ENCODE measurements at places on chromosomes 7 and 10.
A peak's percentile ranks its signal among the peaks of the same experiment; 100 is the strongest.

DNA sequence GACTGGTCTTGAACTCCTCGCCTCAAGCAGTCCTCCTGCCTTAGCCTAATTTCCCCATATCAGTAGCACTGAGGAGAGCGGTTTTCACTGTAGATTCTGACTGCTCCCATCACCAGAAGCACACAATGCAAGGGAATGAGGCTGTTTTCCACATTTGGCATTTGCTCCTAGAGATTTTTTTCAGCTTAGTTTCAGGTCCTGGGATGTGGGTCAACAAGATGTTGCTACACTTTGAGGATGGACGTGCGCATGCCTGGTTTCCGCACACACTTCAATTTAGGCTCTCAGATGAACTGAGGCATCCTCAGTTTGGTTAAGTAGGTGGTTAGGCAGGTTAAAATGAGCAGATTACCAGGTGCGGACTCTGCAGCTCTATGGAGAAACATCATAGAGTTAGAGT lies 287.1 kb upstream of the LYZL1 start:
- no peak for DNase-seq

- no peak for DNase-seq
Observed at GRCh38 chr7:18860221-18860620, 257.2 kb downstream of the TWIST1 start.

- DNase-seq = peak; percentile 22
Observed at GRCh38 chr7:92916770-92917224, 80.4 kb upstream of the CDK6 start.

GRCh38 chr10:132354356-132355094 lies 22.5 kb downstream of the LRRC27 start:
- DNase-seq = no peak

DNA sequence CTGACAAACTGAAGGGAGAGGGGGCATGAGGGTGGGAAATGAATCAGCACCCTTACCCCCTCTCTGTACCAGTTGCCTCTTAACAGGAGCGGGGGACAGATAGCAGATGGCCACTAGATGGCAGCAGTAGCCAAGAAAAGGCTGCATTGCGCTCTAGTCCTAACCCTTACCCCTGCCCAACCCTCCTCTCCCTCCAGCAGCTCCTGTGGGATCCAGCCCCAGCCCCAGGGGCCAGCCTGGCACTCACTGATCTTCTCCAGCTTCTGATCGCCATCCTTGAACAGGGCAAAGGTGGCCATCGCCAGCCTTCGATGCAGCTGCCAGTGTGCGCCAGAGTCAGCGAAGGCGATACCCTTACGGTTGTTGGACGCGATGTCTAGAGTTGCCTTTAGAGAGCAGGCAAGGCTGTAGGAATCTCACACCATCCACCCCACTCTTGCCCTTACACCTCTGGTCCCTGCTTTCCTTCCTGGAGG lies 2.2 kb downstream of the CYP17A1 start:
- DNase-seq = no peak

GRCh38 chr10:86813101-86813500 lies 56.7 kb downstream of the BMPR1A start:
- no peak for DNase-seq

- no peak for DNase-seq
Observed at GRCh38 chr10:103534621-103535498, 41.4 kb downstream of the NEURL1 start.

GRCh38 chr7:159122276-159122675 lies 22.4 kb downstream of the VIPR2 start:
- no peak for DNase-seq

GRCh38 chr7:75931680-75932079 lies 16.7 kb downstream of the POR start:
- DNase-seq = no peak

DNA sequence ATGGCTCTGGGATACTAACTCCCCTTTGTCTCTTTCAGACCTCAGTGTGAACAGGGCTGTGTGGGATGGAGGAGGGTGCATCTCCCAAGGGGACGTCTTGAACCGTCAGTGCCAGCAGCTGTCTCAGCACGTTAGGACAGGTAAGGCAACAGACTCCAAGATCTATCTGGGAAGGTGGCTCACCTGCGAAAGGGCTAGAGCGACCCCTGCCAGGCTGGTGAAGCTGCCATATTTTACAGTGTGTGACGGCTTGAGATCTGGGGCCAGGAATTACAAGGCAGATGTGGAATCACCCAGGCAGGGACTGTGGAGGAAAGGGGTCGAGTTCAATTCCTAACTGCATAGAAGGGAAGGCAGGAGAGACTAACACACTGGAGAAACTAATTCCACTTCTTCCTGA lies 11.2 kb downstream of the MUC17 start:
- DNase-seq = no peak

GRCh38 chr7:30923009-30923773 lies 11.5 kb downstream of the AQP1 start:
- DNase-seq = no peak

GRCh38 chr10:112507046-112507445 lies 60.0 kb downstream of the VTI1A start:
- DNase-seq = no peak

DNA sequence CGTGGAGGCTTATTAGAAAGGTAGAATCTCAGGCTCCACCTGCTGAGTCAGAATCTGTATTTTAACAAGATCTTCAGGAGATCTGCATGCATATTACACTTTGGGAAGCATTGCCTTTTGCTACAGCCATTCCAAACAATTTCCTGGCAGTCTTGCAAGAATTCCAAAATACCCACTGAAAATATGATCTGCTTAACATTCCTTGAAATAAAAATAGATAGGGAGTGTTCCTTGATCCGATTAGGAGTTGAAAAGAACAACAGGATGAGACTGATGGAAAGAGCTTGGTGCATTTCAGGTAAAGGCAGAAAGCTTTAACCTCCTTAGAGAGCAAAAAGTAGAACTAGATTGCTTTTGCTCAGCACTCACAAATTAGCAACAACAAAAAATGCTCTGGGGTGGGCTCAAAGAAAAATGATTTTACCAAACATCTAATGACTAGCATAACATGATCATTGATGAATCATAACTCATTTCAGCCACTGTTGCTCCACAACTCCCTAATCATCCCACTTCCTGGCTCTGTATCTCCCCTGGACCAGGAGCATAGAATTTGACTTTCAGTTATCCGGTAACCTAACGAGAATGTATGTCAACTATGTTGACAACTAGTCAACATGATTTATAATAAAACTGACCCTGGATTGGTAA lies 115.2 kb downstream of the RNLS start:
- DNase-seq = no peak

- DNase-seq = no peak
Observed at GRCh38 chr10:13892871-13893270, 306.1 kb downstream of the PRPF18 start.

DNA sequence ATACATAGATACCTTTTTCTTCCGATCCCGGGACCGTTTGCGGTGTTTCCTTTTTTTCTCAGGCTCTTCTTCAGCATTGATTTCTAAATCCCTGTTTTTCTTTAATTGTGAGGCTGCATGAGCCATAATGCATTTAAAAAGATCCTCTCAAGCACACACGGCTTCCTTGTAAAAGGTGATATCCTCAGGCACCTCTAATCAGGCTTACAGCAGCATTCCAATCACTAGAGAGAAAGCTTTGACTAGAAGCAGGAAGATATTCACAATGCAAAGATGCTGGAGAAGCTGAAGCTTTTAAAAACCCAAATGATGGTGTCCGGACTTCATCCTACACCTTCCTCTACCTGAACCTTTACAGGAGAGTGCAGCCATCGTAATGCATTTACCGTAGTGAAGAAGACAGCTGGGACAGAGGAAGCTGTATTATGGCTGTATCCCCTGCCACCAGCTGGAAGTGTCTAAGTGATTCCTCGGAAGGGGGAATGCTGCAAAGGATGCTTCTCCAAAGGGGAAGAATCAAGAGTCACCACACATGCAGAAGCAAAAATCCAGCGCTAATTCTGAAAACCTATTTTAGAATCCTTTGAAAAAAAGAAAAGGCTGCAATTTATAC lies at the start of gene ANK3:
Gene ANK3 (minus strand): TSS at position 463 of the 613 bp plus-strand sequence. CDS start 337 bp downstream, at position 126.
- no peak for DNase-seq

DNA sequence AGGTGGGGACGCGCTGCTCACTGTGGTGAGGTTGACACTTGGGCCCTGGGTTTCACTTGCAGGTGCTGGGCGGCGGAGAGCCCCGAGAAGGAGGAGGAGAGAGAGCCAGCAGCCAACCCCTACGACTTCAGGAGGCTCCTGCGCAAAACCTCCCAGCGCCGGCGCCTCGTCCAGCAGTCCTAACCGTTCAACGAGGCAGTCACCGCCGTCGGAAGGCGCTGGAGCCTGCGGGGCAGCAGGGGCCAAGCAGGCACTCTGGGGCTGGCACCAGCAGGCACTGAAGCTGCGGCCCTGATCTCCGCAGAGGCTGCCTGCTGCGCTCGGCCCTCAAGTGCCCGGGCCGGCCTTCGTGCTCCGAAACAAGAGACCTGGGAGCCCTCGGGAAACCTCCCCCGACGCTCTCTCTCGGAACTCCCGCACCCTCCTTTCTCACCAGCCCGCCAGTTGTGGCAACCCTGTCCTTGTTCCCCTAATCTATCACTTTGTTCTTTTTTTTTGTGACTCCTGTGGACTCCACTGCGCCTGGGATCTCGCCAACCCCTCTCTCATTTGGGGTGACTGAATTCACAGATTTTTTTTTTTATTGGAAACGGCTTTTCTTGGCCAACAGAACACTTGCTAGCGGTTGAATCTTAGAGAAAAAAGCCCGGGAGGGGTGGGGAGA lies 4.7 kb upstream of the GAD2 start:
- no peak for DNase-seq

GRCh38 chr7:88095-88926 lies 104.1 kb upstream of the FAM20C start:
- no peak for DNase-seq

- no peak for DNase-seq
Observed at GRCh38 chr7:94352887-94353286, 41.8 kb upstream of the COL1A2 start.

GRCh38 chr7:25788961-25789620 lies 362.9 kb upstream of the NFE2L3 start:
- DNase-seq = no peak

DNA sequence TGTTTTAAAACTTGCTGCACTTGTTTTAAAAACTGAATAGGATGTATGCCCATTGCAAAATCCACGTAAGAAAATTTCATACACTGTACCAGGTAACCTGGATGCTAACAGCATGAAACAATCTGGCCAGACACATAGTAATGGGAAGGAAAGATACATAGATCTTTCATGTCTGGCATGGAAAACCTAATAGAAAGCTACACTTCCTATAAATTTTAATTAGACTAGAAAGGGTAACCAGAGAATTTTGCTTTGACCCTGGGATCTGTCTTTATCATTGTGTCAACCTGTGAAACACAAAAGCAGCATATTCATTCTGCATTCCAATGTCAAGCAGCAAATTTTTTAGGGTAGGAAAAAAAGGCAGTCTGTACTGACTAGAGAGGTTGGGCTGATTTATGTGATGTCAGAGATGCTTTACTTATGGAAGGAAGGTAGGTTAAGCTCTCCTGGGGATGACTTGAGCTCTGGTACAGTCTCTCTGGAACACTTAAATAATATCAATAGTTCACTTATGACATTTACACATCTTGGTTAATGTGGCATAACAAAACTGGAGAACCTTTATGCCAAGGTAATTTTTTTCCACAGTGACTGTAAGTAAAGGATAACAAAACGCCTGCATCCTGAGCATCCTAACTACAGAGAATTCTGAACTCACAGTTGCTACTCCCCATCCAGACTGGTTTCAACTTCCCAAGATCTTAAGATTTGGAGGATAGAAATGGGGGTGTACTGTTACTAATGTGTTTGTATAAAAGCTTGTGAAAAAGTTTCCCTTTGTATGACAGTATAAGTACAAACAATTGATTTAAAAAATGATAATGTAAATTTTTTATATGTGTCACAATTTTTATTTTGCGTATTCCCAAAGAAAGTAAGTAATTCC lies 44.7 kb downstream of the DOCK4 start:
- DNase-seq = no peak

GRCh38 chr7:130841416-130841815 lies 107.4 kb upstream of the KLF14 start:
- no peak for DNase-seq

- DNase-seq = no peak
Observed at GRCh38 chr10:57202356-57202755, 841.3 kb upstream of the ZWINT start.

DNA sequence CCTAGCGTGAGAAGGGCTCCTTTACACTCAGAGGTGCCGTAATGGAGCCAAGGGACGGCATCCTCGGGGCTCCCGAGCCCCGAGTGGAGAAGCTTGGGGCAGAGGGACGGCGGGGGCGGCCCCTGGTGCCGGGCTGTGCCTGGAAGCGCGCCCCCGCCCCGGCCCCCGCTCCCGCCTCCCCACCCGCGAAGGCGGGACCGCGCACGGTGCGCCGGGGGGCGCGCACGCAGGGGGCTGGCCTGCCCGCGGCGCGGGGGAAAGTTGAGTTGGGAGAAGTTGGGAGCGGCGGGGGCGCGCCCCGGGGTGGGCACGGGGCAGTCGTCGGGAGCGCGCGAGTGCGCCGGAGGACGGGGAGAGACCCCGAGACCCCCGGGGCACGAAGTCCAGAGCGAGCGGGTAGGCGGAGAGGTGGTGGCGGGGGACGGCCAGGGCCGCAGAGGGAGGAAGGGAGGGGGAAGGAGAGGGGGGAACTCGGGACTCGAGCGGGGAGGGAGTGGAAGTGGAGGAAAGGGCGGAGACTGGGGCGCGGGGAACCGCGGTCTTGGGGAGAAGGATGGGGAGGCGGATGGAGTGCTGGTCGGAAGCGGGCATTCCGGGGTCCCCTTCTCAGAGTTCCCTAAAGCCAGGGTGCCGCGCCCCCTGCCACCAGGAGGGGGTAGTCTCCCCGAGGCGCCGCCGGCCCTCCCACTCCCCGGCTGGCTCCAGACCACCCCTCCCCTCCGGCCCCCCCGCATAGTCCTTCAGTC lies at the start of gene SLC4A2:
Gene SLC4A2 (plus strand): TSS at position 223 of the 746 bp plus-strand sequence. CDS start 2,399 bp downstream, outside the sequence.
- DNase-seq = no peak

GRCh38 chr10:84198206-84198915 lies 4.0 kb downstream of the CDHR1 start:
- DNase-seq = no peak

- no peak for DNase-seq
Observed at GRCh38 chr10:123886292-123886691, 5.3 kb downstream of the CPXM2 start.

DNA sequence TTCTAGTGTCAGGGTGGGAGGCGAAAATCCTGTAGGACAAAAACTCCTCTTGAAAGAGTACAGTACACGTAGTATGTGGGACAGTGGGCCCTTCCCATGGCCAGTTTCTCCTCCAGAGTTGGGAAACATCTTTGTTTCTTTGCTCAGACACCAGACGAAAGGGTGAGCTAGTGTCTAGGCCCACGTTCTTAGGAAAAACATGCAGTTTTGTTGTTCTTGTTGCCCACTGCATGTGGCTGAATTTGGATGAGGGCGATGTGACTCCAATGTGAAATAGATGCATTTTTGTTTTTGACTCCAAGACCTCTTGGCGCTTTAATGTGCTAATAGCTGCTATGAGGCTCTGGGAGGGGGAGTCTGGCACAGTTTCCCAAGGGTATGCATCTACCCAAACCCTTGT lies 100.8 kb downstream of the ATXN7L1 start:
- DNase-seq = no peak

DNA sequence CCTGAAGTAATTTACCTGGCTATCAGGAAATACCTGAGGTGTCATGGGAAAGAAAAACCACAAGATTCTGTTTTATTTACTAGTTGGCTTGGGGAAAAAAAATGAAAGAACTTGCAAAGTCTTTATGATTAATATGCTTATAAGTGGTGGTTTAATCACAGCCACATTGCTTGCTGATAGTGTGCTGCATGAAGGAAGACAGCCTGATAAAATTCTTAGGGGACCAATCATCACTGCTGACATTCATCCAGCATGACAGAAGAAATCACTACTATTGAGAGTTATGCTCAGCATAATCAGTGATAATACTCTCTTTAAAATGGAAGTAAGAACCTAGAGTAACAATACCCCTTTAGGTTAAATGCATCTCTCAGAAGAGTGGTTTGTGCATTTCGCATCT lies 150.2 kb upstream of the LRRN3 start:
- no peak for DNase-seq

- DNase-seq = no peak
Observed at GRCh38 chr10:74113546-74113945, 37.1 kb downstream of the AP3M1 start.

Measured in BJ (cell line).